OCI-M1 (cell line): ENCODE measurements at places on chromosomes 3 and 15.

DNA sequence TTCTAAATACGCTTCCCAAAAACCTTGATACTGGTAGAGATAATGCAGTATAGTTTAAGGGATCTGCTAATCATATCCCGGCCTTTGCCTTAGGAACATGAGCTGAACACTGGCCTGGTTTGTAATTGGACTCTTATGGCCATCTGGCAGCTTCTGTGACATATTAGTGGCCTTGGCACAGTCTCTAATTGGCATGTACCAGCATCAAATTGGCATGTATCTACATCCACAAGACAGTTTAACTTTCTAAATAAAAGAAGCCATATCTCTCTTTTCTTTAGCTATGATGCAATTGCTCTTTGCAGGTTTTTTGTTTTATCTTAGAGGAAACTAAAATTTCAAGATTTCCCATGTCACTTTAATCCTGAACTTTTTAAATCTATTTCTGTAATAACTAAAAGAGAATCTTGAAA is 44.6 kb upstream of the FILIP1L start:
- no peak for DNase-seq

GRCh38 chr3:63076357-63076756 is 201.1 kb upstream of the CADPS start:
- DNase-seq: no peak

DNA sequence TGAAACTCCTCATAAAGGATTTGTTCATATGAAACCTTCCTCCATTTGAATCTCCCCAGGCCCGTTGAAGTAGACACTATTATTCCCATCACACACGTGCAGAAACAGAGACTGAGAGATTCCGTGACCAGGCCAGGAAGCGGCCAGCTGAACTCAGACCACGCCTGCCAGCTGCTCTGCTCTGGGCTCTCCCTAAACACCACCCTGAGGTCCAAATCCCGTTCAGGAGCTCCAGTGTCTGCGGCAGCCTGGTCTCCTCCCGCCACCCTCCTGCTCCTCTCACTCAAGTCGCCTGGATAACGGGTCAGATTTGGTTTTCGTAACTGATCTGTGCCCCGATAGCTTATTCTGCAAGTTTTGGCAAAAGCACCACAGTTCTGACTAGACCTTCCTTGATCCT is 53.6 kb upstream of the SNRPA1 start:
- no peak for DNase-seq

DNA sequence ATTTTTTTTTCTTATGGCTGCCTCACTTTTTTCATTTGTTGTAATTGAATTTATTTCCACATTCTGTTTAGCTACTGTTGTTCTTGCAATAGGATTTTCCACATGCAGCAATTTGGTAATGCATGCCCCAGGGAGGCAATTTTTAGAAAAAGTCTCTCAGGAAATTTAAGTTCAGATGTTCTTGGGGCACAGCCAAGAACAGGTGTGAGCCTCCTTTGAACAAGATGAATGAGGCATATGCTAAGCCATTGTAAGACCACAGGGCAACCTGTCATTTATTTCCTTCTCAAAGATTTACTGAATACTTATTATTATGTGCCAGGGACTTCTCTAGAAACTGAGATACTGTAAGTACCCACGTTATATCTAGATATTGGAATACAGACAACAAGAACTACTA is 549.5 kb downstream of the DIPK2A start:
- DNase-seq: no peak

DNA sequence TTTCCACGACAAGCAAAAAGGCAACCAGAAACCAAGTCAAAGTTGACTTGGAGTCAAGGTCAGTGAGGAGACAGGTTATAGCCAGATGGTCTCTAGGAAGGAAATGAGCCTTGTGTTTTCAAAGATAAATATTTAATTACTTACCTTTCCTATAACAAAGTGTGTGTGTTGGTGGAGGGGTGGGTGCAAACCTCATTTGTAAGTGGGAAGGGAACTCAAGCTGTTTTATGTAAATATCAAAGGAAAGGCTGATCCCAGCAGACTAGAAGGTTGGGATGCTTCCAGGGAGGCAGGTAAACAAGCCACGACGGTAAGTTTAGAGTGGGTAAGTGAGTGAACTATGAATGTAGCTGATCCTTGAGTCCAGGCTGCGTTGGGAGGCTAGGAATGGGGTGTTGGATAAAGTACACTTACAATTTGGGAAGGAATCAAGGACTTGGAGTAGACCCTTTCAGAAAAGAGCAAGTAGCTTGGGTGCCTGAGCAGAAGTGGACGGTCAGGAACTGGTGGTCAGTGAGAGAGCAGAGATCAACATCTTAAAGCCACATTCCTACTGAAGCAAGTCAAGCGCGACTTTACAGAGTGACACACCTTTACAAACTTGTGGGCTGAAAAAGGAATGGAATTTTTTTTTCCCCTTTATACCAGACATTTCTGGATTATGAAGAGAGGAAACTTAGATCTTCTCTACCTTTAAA is 82.0 kb upstream of the TBL1XR1 start:
- no peak for DNase-seq

GRCh38 chr15:54045397-54045796 is 67.2 kb downstream of the UNC13C start:
- no peak for DNase-seq

- DNase-seq: no peak
Observed at GRCh38 chr3:40387895-40388254, 891 bp downstream of the ENTPD3 start.

DNA sequence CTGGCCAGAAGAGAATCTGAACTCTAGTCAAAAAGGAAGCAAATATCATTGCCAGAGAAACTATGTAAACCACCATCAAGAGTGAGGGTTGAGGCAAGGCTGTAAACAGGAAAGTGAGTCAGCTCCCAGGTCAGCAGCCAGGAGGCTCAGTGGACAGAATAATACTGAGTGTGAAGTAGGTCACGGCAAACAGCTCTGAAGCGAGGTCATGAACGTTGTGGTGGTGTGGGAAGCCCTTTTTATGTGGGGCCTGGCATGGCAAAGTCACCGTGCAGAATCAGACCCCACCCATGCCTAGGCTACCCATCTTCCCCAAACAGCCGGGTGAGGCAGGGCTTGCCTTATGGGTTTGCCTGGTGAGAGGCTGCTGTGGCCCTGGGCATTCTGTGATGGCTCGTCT is 43.9 kb downstream of the THBS1 start:
- DNase-seq: no peak

DNA sequence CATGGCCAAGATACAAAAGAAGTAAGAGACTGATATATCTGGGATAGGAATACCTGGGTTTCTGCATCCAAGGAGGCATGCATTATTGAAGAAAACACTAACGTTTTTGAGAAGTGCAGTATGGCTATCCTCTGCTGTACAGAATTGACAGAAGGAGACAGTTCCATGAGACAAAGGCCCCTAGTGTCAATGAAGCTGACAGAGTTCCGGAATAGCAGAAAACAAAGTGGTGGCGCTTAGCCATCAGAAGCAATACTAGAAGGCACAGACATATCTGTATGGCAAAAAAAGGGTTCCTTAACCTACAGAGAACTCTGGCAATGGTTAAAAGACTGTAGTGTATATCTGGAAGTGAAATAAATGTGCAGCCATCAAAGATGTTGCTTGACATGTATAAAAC is 77.8 kb downstream of the VGLL3 start:
- DNase-seq: no peak

- peak; percentile 53 for DNase-seq
Observed at GRCh38 chr15:40080104-40080503, 28.6 kb downstream of the BMF start.

GRCh38 chr15:95608371-95608770 is 722.1 kb upstream of the NR2F2 start:
- DNase-seq: no peak
